ENCODE measurements at places on chromosomes 2 and 18.

DNA sequence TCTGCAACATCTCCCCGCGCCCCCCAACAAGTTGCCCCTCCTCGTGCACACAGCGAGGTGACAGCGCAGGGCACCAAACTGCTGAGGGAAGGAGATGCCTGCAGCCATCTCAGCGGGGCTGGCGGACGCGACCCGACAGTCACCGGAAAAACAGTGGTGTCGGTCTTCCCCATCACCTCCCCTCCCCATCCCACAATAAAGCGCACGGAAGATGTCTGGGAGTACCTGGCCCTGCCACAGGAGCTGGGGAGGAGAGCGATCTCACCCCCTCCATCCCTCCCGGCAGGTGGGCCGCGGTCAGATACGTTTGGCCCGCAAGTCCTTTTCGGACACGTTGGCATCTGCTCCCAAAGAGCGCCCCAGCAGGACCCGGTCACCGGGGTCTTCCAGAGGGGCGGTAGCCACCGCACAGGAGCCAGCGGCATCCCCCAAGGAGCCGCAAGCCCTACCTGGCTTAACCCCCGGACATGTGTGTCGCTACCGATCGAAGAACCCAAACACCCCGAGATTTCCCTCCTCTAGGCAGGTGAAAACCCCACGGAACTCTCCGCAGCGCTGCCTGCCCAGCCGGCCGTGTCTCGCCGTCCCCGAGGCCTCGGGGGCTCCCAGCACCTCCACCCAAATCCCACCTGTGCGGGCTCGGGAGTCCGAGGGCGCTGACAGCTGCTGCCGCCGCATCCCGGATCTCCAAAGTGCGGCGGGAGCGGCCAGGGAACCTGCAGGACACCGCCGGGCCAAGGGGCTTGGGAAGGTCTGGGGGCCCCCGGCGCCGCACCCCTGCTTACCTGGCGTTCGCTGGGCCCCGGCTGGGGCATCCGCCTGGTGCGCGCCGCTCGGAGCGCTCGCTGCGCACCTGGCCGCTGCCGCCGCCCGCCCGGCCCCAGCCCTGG, 657 bp downstream of the ATP8B1 start:
- DNase-seq, result no peak

GRCh38 chr2:231960810-231961348, 634 bp upstream of the DIS3L2 start:
- no peak for DNase-seq

DNA sequence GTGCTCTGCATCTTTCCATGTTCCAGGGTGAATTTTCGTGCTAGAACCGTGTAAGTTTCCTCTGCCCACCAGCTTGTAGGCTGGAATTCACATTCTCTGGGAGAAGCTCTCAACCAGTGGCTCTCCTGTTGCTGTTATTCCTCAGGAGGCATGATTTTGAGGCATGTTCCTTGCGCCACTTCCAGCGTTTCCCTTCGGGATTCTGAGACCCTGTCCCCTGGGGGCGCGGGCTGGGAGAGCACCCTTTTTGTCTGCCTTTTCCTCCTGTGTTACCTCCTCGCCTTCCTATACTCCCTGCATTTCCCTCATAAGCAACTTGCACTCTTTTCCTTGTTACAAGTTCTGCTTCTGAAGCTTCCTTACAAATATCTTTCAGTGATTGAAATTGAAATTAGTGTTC, 156.4 kb downstream of the PTPRM start:
- no peak for DNase-seq

DNA sequence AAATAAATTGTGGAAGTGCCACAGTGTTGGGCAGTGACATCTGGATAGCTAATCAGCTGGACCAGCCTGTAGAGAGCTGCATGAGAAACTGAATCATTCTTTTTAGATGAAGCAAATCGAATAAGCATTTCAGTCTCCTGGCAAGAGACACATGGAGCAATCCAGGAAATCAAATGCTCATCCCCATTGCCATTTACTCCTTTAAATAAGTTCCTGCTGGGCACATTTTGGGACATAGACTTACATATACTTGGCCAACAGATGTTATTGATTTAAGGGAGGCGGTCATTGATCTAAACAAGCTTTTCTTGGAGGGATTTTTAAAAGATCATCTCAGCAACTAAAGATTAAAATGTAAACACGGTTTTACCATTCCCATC, 307.1 kb downstream of the STK39 start:
- DNase-seq, result no peak

DNA sequence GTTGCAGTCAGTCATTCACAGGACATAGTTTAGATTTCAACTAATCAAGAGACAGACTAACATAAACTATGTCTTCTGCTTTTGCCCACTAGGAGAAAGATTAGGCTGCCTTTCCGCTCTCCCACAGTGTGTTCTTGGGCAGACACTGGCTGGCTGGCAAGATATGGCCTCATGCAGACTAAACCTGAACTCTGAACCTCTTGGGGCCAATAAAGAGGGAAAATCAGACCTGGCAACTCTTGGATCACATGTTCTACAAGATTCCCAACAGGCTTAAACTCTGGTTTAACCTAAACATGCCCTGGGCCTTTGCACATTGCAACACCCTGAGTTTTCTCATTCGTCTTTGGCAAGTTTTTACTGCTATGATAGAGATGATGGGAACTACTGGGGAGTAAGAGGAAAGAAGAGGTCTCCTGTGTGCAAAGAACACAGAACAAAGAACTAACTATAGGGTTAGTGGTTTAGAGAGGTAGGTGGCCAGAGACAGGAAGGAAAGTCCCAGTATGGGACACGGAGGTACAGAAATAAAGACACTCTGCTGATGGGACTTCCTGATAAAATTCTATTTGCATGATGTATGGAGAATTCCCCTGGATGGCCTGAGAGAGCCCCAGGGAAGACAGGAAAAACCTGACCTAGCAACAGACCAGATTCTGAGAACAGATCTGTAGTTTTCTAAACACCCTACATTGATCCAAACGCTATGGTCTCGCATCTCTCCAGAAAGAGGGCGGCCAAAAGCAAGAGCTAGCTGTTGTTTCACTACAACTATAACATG, 2.0 kb upstream of the ATRAID start:
- no peak for DNase-seq

DNA sequence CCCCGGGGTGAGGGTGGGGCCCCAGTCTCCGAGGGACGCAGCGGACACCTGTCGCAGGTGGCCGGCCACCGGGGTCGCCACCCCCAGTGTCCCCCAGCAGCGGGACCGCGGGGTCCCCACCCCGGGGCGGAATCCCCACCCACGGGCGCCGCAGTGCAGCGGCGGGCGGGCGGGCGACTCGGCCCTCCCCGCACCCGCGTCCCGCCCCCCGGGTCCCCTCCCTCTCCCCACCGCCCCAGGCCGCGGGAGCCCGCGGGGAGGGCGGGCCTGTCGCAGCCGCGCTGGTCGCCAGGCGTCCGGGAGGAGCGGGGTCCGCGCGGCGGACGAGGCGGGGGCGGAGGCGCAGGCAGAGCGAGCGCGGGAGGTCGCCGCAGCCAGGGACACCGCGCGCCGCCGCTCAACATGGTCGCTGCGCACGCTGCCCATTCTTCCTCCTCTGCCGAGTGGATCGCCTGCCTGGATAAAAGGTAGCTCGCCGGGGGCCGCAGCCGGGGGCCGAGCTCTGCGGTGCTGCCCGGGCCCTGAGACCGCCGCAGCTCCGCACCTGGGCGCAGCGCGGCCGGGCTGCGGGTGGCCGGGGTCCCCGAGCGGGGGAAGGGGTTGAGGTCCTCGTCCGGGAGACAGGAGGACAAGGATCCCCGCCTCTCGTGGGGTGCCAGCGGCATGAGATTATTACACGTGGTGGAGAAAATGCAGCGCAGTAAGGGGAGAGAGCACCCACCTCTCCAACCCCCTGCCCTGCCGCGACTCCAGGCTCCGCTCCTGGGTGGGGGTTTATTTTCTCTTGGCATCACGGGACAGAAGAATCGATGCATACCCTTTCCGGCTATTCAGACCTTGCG, at the start of gene RAPGEF4:
Gene RAPGEF4 (plus strand): TSS at position 264 of the 842 bp plus-strand sequence. CDS start 139 bp downstream, at position 403.
- no peak for DNase-seq

DNA sequence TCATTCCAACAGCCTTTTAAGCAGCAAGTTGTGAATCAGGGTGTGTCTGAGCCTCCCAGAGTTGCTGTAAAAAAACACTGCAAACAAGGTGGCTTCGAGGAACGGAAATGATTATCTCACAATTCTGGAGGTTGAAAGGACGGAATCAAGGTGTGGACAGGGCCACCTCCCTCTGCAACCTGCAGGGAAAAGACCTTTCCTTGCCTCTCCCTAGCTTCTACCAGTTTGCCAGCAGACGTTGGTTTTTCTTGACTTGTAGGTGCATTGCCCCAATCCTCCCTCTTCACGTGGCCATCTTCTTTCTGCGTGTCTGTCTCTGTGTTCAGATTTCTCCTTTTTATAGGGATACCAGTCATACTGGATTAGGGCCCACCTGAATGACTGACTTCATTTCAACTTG, 24.8 kb upstream of the TMEM131 start:
- no peak for DNase-seq

- DNase-seq, result no peak
Measured at GRCh38 chr2:209933499-209934483, 68.6 kb upstream of the RPE start.

- no peak for DNase-seq
Measured at GRCh38 chr2:83224591-83225200, 1234.4 kb downstream of the SUCLG1 start.

- DNase-seq, result no peak
Measured at GRCh38 chr2:216426166-216426777, 14.0 kb downstream of the SMARCAL1 start.

- DNase-seq, result no peak
Measured at GRCh38 chr2:64540615-64541014, 16.5 kb downstream of the AFTPH start.

- peak; percentile 9 for DNase-seq
Measured at GRCh38 chr2:239827523-239827890, 197.6 kb downstream of the NDUFA10 start.

GRCh38 chr18:12403601-12404506, 3.9 kb upstream of the PRELID3A start:
- no peak for DNase-seq

DNA sequence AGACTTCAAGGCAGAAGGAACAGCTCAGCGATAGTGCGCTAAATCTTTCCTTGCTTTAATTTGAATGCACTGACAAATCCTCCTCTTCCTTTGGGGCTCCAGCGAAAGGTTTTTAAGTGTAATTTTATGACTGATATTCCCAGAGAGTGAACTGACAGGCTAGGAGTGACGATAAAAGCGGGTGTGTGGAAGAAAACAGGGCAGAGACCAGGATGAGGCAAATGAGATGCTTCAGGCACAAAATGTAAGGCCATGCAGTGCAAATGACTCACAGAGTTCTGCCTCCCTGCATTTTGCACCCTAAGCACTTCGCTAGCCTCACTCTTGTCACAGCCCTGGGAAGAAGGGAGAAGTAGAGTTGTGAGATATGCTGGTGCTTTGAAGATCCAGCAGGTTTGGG, 14.7 kb downstream of the KLHL23 start:
- no peak for DNase-seq

DNA sequence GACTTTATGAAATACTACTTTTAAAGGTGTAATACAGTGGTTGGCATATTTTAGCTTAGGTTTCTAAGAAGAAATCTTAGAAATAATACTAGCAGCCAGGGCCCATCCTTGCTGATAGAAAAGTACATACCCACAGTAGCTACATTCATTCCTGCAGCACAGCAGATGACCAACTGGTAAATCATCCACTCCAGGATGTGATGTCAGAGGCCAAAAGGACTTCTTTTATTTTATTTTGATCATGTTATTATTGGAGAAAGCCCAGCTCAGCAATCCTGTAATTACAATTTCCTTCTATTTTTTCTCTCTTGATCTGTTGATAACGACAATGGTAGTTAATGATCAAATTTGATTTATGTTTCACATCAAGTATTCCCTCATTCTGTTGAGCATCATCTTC, 18.0 kb upstream of the TTN start:
- no peak for DNase-seq

- DNase-seq, result no peak
Measured at GRCh38 chr2:84022810-84023431, 436.2 kb downstream of the SUCLG1 start.

DNA sequence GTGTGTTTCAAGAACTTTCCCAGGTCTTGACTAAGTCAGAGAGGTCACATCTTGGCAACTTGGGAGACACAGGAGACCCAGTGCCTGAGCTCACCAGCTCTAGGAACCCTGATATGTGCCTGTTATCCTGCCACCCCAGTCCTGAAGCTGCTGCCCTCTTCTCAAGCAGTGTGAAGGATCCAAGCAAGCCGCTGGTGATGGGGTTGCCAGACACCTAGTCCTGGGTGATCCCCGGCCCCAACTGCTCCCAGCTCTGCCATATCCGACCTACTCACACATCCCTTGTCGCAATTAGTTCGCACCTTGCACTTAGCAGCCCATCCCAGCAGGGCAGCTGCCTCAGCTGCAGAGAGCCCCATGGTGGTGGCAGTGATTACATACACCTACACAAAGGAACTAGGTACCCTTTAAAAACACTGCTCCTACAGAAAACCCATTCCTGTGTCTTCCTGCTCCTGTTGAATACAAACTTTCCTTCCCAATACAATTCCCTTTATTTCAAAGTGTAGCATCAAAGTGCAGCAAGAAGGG, 247.2 kb upstream of the RAB12 start:
- DNase-seq, result no peak

DNA sequence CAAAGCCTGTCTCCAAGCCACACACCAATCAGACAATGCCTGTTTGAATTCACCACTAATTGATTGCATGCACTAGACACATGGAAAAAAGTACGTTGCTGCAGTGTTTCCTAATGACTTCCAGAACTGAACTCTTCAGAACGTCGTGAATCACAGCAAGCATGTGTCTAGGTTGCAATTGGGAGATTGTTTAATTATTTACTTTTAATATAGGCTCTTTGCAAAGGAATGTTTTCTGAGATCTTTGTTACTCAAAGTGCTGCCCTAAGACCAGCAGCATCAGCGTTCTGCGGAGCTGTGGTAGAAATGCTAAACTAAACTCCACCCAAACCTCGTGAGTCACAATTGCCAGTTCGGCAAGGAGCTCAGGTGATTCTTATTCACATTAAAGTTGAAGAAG, 52.7 kb upstream of the CCDC68 start:
- no peak for DNase-seq
